ENCODE measurements at places on chromosomes 16 and 17.
A peak's percentile ranks its signal among the peaks of the same experiment; 100 is the strongest.

DNA sequence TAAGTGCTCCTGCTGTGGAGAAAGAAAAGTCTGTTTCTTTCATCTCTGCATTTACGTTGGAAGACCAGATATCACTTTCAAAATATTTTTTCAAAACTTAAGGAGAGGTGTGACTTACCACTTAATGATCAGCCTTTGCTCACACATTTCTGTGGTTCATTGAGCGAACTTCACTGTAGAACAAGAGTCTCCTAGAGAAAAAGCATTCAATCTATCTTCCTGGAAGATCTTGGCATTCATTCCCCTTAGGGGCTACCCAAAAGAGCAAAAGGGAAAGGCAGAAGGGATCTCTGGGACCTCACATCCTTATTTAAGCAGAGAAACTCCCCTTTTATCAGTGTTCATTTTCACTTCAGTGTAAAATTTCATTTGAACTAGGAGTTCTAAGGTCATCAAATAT, 61.2 kb downstream of the HS3ST3A1 start:
- H3K4me3 ChIP-seq, result no peak overlapping the region
- H3K27ac ChIP-seq, result peak overlapping the region; percentile 6
- no peaks in the 10 kb centered on the region for H3K36me3 ChIP-seq
- no peaks in the 10 kb centered on the region for H3K27me3 ChIP-seq

DNA sequence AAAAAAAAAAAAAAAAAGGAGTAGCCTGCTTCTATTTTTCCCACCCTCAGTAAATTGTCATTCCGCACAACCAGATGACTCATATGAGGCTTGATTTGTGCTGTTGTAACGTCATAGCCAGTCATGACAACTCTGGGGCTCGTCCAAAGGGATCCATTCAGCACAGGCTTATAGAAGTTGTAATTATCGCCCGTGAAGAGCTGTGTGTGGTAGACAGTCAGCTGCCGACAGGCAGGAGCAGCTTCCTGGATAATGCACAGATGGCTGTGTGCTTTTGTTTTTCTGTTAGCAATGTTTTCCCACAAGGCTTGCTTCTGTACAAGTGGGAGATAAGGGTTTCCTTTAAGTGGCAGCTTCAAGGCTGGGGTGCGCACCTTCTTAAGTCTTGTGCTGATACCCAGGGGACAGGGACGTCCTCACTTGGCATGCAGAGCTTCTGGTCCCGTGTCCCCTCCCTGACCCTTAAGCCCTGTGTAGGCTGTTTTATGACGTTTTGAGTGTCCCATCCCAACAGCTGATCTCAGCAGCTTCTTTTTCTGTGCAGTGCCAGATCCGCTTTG, 26.0 kb downstream of the SNX29 start:
- no peak overlapping the region for H3K4me3 ChIP-seq
- no peaks in the 10 kb centered on the region for H3K27me3 ChIP-seq
- H3K27ac ChIP-seq, result no peak overlapping the region
- peaks cover 4% of the 10 kb centered on the region for H3K36me3 ChIP-seq

GRCh38 chr16:58413359-58413758, 21.1 kb downstream of the GINS3 start:
- no peaks in the 10 kb centered on the region for H3K36me3 ChIP-seq
- no peak for DNase-seq
- H3K4me1 ChIP-seq, result no peaks in the 10 kb centered on the region

- H3K36me3 ChIP-seq, result peaks cover 6% of the 10 kb centered on the region
- no peak overlapping the region for H3K27ac ChIP-seq
- H3K4me3 ChIP-seq, result no peak overlapping the region
- no peak for DNase-seq
- no peaks in the 10 kb centered on the region for H3K4me1 ChIP-seq
Observed at GRCh38 chr17:27588354-27588753, 42.6 kb upstream of the LGALS9 start.

GRCh38 chr16:84247844-84248243, 8.0 kb upstream of the KCNG4 start:
- H3K27me3 ChIP-seq, result peaks cover 9% of the 10 kb centered on the region
- no peak overlapping the region for H3K4me3 ChIP-seq
- H3K4me1 ChIP-seq, result no peaks in the 10 kb centered on the region
- no peak overlapping the region for H3K27ac ChIP-seq
- no peak for DNase-seq

DNA sequence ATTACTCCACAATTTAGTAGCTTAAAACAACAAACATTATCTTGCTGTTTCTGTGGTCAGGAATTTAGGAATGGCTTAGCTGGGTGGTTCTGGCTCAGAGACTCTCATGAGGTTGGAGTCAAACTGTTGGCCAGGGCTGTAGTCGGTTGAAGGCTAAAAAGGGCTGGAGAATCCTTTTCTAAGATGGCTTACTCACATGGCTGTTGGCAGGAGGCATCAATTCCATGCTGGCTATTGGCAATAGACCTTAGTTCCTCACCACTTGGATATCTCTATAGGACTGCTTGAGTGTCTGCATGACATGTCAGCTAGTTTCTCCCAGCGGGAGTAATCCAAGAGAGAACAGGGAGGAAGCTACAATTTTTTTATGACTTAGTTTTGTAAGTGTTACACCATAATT, 6.6 kb upstream of the EFCAB13 start:
- no peak overlapping the region for H3K27ac ChIP-seq
- H3K36me3 ChIP-seq, result no peaks in the 10 kb centered on the region
- DNase-seq, result no peak
- no peaks in the 10 kb centered on the region for H3K27me3 ChIP-seq
- H3K4me1 ChIP-seq, result no peaks in the 10 kb centered on the region

- H3K4me1 ChIP-seq, result peaks cover 3% of the 10 kb centered on the region
- no peaks in the 10 kb centered on the region for H3K27me3 ChIP-seq
- H3K27ac ChIP-seq, result no peak overlapping the region
- peak; percentile 82 for DNase-seq
Observed at GRCh38 chr17:59167571-59168001, 12.0 kb downstream of the PRR11 start.

DNA sequence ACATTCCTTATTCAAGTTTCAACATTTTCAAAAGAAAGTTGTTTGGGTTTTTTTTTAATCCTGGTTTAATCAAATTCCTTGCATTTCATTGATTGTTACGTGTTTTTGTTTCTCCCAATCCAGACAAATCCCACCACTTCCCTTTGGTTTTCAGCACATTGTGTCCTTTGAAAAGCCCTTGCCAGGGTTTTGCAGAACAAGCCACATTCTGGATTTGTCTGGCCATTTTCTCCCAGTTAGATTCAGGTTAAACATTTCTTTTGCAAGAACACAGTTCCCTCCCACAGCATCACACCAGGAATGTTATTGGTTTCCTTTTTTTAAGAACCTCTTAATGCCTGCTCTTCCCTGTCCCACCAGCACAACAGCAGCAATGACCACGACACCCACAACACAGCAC, 278.0 kb upstream of the SALL1 start:
- no peaks in the 10 kb centered on the region for H3K4me1 ChIP-seq
- DNase-seq, result no peak

- H3K36me3 ChIP-seq, result no peaks in the 10 kb centered on the region
- H3K4me3 ChIP-seq, result no peak overlapping the region
- no peaks in the 10 kb centered on the region for H3K27me3 ChIP-seq
- DNase-seq, result peak; percentile 91
- peaks cover 6% of the 10 kb centered on the region for H3K4me1 ChIP-seq
Observed at GRCh38 chr17:19744922-19745757, 3.0 kb downstream of the ALDH3A1 start.

DNA sequence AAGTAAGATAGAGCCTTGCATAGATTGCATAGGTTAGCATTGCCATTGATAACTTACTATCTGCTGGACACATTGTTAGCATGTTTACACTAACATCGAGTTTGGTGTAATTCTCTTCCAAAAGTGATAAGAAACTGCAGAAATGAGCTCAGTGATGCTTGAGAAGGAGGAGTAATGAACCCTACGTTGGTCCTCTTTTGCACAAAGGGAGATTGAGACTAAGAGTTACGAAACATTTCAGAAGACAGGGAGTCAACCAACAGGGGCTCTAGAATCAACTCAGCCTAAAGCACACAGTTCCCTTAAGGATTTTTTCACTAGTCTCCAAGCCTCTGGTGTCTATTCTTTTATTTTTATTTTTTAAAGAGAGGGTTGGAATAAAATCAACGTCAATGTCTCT, 6.8 kb downstream of the CCL7 start:
- no peak for DNase-seq
- H3K4me1 ChIP-seq, result no peaks in the 10 kb centered on the region
- no peaks in the 10 kb centered on the region for H3K27me3 ChIP-seq
- no peak overlapping the region for H3K27ac ChIP-seq
- H3K4me3 ChIP-seq, result no peak overlapping the region
- no peaks in the 10 kb centered on the region for H3K36me3 ChIP-seq

GRCh38 chr17:69874175-69874670, 200.8 kb upstream of the KCNJ16 start:
- H3K4me1 ChIP-seq, result peaks cover 2% of the 10 kb centered on the region
- no peak overlapping the region for H3K4me3 ChIP-seq
- H3K27me3 ChIP-seq, result no peaks in the 10 kb centered on the region
- no peak for DNase-seq
- no peaks in the 10 kb centered on the region for H3K36me3 ChIP-seq
- no peak overlapping the region for H3K27ac ChIP-seq

GRCh38 chr16:54286366-54287130, at the start of gene IRX3:
TSS of gene IRX3 (minus strand) at chr16:54286787. CDS start at chr16:54286050, 737 bp downstream.
- no peaks in the 10 kb centered on the region for H3K36me3 ChIP-seq
- H3K4me3 ChIP-seq, result peak within 1 kb of the TSS; percentile 4
- DNase-seq, result no peak
- H3K27me3 ChIP-seq, result peaks cover 100% of the 10 kb centered on the region

DNA sequence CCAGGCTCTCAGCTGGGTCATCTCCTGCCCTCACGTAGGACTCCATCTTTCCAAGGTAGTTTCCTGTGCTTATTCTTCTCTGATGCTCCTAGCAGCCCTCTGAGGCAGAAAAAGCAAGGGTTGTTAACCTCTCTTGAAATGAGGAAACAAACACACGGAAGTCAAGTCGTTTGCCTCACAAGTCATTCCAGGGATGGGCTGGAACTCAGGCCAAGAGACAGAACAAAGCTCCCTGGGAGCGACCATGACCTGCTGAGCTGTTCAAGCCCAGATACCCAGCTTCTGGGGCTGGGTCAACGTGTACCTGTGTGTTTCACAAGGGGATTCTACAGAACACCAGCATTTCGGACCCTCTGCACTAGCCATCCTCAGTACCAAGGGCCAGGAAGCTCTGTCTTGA, 28.1 kb downstream of the SRL start:
- H3K36me3 ChIP-seq, result no peaks in the 10 kb centered on the region
- no peak overlapping the region for H3K4me3 ChIP-seq
- H3K27ac ChIP-seq, result no peak overlapping the region
- no peak for DNase-seq
- H3K27me3 ChIP-seq, result no peaks in the 10 kb centered on the region

- DNase-seq, result peak; percentile 21
- no peak overlapping the region for H3K4me3 ChIP-seq
- no peak overlapping the region for H3K27ac ChIP-seq
- no peaks in the 10 kb centered on the region for H3K36me3 ChIP-seq
- H3K4me1 ChIP-seq, result peaks cover 2% of the 10 kb centered on the region
Observed at GRCh38 chr17:56918916-56919315, 5.1 kb upstream of the TRIM25 start.

- H3K27ac ChIP-seq, result peak overlapping the region; percentile 25
- peak overlapping the region; percentile 91 for H3K4me3 ChIP-seq
- no peak for DNase-seq
- no peaks in the 10 kb centered on the region for H3K27me3 ChIP-seq
Observed at GRCh38 chr17:76452127-76452659, 759 bp downstream of the UBE2O start.
